ENCODE measurements at places on chromosomes 11 and 22.

DNA sequence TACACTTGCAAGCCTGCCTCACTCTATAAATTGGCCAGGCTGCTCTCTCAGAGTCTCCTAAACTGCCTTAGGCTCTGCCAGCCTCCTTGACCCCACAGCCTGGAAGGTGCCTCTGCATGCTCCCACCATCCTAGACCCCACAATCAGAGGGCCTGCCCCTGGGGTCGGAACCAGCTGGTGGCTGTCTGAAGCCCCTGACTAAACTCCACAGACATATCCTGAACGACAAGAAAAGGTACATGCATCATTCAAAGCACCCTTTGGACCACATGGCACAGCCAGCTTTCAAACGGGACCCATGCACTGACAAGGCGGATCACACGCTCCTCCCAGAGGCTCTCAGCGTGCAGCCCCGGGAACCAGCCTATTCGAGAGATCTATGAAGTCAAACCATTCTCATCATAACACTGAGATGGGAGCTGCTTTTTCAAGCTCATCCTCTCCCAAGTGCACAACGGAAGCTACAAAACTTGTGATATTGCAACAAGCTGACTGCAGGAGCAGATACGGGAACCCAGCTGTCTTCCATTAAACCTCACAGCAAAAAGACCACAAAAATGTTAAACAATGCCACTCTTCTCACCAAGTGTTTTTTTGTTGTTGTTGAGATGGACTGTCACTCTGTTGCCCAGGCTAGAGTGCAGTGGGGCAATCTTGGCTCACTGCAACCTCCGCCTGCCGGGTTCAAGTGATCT lies 8.1 kb downstream of the SHANK2 start:
- no peak for DNase-seq

GRCh38 chr11:120929664-120930154 lies 94.2 kb upstream of the TBCEL start:
- DNase-seq, result no peak

GRCh38 chr22:19495562-19496323 lies 16.0 kb downstream of the CDC45 start:
- DNase-seq, result no peak

- DNase-seq, result no peak
Observed at GRCh38 chr11:20045098-20045688, 115.1 kb downstream of the DBX1 start.

GRCh38 chr11:73249304-73249703 lies 22.8 kb upstream of the P2RY6 start:
- DNase-seq, result no peak

GRCh38 chr11:9506489-9507276 lies 45.9 kb downstream of the ZNF143 start:
- DNase-seq, result peak; percentile 12

DNA sequence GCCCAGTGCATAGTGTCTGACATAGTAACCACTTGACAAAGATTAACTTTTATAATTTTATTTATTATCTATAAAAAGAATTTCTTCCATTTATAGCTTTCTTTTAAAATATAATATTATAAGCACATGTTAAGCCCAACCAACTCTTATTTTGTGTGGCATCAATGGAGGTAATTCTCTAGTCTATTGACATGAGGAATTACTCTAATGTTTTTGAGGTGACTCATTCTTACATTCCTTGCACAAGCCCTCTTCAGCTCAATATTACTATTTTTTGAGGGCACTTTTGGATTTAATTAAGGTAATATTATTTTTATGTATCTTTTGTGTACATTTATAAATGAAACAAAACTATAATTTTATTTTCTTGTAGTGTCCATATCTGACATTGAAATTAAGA lies 59.6 kb downstream of the AASDHPPT start:
- DNase-seq, result no peak

- DNase-seq, result no peak
Observed at GRCh38 chr11:1628506-1629325, 859 bp upstream of the KRTAP5-5 start.

DNA sequence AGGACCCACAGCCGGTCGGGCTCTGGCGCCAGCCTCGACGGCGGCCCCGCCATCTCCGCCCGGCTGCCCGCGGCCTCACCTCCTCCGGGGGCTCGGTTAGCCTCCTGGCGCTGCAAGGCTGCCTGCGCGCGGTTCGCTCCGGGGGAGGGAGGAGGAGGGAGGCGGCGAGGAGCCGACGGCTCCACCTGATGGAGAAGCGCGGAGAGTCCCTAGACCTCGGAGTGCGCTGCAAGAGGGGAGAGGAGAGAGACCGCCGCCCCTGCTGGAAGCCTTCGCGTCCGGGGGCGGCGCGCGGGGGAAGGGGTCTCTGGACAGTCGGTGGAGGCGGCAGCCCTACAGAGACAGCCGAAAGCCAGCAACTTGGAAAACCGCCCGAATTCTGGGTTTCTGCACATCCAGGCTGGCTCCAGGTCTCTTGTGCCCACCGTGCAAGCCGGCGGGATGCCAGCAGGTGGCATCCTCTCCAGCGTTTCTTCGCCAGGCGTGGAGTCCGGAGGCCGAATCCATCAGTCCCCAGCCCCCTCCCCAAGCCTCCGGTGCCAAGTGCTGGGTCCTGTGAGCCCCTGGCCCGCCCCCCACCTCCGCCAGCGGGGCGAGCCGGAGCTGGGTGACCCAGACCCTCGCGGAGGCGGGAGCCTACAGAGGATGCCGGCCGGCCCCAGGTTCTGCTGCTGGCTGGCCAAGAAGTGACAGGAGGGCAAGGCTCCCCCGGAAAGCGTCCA lies 2.9 kb upstream of the KIRREL3 start:
- no peak for DNase-seq

DNA sequence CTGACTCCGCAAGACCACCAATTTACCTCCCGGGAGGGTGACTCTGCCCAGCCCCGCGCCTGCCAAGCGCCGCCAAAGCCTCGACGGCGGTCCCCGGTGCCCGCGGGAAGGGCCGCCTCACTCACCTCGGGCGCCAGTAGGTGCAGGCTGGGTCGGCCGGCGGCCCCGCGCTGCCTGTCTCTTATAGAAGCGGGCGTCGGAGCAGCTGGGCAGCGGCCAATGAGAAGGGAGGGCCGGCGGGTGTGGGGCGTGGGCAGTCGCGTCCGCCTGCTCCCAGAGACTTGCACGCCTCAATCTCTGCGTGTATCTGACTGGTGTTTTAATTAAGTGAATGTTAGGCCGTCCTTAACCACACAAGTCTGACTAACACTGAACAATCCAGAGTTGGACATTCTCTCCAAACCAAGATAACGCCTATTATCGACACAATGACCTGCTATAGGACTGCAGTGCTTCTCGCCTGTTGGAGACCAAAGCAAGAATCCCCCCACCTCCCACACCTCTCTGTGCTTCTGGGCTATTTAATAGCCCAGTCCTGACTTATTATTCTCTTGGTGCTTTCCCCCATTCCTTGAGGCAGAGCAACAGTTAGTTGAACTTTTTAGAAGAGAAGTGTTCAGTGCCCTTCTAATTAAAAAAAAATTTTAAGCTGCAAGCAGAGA lies at the start of gene TPH1:
TSS of gene TPH1 (minus strand) at position 154 of the 662 bp plus-strand sequence. CDS start 5,507 bp downstream, outside the sequence.
- DNase-seq, result no peak

DNA sequence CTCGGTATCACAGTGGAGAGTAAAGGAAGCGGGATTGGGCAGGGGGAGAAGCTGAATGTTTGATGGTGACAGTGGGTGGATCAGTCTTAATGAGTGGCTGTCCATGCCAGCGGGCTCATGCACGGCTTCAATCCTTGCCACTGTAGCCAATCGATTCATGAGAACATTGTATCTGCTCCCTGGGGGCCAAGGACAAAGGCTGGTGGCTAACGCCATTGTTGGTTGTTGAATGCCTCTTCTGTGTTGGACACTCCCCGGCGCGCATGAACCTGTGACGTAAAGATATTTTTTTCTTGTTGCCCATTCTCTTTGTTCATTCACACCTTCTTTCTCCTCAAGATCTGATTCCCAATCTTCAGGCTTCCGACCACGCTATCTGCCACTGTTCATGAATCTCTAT lies 20.9 kb upstream of the ATXN10 start:
- DNase-seq, result no peak

DNA sequence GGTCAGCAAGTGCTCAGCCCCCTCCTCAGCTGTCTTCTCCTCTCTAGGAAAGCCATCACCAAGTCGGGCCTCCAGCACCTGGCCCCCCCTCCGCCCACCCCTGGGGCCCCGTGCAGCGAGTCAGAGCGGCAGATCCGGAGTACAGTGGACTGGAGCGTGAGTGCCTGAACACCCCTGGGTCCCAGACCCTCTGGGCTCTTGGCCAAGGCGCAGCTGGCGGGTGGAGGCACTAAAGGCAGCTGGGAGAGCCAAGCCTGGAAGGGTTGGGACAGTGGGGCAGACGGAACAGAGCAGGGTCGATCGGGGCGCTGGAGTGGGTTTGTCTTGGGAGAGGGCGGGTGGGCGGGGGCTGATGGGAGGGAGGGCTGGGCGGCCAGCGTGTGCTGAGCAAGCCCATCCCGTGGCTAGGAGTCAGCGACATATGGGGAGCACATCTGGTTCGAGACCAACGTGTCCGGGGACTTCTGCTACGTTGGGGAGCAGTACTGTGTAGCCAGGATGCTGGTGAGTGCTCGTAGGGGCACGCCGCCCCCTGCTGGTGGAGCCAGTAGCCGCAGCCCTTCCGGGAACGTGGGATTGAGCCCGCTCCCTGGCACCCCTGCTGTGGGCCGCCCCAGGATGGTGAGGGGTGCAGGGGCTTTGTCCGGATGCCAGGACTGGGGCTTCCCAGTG lies 14.1 kb upstream of the MDK start:
- DNase-seq, result peak; percentile 47

GRCh38 chr11:118109231-118109630 lies 22.5 kb upstream of the SMIM35 start:
- DNase-seq, result no peak

DNA sequence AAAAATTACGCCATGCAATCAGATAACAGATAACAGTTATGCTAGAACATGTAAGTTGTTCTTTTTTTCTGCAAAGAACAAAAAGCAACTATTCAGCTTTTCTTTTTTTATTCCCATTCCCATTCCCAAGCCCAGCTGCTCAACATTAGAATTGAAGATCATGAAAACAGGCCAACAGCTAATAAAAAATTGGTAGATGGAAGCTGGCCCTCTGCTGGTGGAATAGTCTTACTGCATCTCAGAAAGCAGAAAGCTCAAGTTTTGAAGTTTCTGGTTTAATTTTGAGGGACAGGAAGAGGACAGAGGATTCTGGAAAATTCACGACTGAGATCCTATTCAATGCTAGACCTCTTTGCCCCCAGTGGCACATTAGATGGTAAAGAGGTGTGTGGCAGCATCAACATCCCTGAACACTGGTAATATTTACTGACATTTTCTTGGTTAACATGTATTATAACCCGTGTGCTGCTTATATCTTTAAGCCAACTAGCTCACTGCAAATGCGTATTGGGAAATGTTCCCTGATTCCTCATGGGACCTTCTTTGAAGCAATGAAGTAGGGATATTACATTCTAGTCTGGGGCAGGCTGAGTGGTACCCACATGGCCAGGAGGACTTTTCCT lies 591.2 kb downstream of the OPCML start:
- no peak for DNase-seq

- DNase-seq, result no peak
Observed at GRCh38 chr11:69603111-69603836, 37.7 kb upstream of the CCND1 start.

GRCh38 chr22:45987136-45987861 lies 10.3 kb upstream of the WNT7B start:
- no peak for DNase-seq

DNA sequence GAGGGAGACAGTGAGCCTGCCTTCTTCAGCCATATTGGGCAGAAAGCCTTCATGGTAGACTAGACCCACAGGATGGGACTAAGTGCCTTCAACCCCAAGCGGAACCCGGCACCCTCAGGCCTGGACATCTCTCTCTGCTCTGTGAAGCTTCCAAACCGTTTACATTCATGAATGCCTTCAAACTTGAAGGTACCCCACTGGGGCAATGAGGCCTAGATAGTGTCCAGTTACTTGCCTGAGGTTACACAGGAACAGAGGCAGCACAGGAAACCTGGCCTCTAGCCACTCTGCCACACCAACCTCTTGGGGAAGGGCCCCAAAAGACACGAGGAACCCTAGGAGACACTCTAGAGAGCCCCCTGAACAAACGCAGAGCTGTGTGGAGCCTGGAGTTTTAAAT lies 14.5 kb upstream of the CYP2R1 start:
- DNase-seq, result no peak

DNA sequence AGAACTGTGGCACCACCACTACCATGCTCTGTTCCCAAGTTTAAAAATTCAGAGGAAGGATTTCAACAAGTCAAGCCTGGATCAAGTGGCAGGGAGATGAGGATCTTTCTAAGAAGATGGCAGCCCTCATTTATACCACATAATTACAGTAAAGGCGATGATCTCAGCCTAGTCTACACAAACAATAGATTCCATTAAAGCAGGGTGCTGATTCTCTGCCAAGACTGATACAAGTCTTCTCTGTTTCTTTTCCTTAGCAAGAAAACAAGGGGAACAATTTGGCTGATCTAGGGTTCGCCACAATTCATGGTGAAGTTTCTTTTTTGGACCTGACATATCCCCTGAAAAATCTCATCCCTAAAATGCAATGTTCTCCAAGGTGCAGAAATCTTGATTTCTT lies 73.9 kb downstream of the PPFIBP2 start:
- DNase-seq, result no peak

- DNase-seq, result no peak
Observed at GRCh38 chr11:83871054-83871453, 584.9 kb upstream of the CCDC90B start.

GRCh38 chr11:61325649-61326414 lies 7.1 kb downstream of the DDB1 start:
- DNase-seq, result no peak

GRCh38 chr22:27309697-27310096 lies 491.9 kb downstream of the MN1 start:
- DNase-seq, result no peak

DNA sequence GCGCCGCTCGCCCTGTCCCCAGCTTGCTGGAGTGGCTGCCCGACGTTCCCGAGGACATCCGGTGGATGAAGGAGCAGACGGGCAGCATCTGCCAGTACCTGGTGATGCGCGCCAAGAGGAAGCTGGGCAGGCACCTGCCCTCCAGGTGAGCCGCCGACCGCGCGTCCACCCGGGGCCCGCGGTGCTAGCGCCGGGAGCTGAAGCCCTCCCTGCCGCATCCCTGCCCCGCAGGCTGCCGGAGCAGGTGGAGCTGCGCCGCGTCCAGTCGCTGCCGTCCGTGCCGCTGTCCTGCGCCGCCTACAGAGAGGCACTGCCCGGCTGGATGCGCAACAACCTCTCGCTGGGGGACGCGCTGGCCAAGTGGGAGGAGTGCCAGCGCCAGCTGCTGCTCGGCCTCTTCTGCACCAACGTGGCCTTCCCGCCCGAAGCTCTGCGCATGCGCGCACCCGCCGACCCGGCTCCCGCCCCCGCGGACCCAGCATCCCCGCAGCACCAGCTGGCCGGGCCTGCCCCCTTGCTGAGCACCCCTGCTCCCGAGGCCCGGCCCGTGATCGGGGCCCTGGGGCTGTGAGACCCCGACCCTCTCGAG lies 3.3 kb upstream of the CRACR2B start:
- no peak for DNase-seq

- DNase-seq, result no peak
Observed at GRCh38 chr11:62133328-62134065, 9.7 kb downstream of the INCENP start.
